ENCODE measurements at places on chromosomes 6 and 20.
A peak's percentile ranks its signal among the peaks of the same experiment; 100 is the strongest.

- no peak for DNase-seq
Measured at GRCh38 chr6:273551-274058, 18.7 kb upstream of the DUSP22 start.

DNA sequence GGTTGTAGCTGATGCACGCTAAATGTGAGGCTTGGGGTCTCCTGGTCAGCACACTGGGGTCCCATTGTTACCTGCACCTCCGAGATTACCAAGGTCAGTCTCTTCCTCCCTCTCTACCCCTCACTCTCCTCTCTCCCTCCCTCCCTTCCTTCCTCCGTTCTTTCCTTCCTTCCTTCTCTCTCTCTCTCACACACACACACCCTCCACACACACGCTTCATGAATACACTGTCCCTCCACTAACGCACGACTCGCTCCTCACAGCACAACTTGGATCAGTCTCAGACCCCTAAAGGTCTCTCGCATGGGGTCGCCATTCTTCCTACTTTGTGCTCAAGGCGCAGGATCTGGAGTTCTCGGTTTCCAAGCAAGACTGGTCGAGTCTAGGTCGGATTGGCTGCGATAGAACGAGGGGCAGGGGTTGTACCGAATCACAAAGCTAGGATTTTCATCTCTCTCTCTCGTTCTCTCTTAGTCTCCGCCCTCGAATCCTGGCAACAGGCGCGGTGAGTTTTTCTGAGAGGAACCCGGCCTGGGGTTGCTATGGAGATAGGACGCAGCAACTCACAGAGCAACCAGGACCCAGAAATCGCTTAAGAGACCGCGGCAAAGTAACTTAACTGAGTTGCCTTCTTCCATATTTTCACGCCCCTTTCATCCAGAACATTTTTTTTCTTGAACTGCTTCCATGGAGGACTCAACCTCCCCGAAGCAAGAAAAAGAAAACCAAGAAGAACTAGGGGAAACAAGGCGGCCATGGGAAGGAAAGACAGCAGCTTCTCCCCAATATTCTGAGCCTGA is at the start of gene RSPH4A:
RSPH4A (plus strand) TSS at position 543 of the 800 bp plus-strand sequence; CDS start at position 688, 145 bp downstream.
- DNase-seq: peak; percentile 94

GRCh38 chr6:28353981-28354676 is 4.4 kb downstream of the ZKSCAN3 start:
- DNase-seq: no peak

DNA sequence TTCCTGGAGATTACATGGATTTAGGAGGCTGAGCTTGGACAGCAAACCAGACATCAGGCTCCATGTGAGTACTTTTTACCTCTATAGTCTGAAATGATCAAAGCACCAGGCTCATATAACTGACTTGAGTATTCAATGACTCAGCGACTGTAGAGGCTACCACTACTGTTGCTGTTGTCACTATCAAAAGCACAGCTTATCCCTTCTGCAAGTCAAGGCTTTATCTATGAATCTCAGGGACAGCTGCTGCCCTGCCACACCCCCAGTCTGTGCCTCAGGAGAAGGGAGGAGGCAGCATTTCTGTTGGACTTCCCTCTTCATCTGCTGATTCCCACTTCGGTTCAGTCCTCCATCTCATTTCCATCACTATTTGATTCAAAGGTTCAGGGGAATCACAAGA is 80.5 kb upstream of the CNR1 start:
- no peak for DNase-seq

DNA sequence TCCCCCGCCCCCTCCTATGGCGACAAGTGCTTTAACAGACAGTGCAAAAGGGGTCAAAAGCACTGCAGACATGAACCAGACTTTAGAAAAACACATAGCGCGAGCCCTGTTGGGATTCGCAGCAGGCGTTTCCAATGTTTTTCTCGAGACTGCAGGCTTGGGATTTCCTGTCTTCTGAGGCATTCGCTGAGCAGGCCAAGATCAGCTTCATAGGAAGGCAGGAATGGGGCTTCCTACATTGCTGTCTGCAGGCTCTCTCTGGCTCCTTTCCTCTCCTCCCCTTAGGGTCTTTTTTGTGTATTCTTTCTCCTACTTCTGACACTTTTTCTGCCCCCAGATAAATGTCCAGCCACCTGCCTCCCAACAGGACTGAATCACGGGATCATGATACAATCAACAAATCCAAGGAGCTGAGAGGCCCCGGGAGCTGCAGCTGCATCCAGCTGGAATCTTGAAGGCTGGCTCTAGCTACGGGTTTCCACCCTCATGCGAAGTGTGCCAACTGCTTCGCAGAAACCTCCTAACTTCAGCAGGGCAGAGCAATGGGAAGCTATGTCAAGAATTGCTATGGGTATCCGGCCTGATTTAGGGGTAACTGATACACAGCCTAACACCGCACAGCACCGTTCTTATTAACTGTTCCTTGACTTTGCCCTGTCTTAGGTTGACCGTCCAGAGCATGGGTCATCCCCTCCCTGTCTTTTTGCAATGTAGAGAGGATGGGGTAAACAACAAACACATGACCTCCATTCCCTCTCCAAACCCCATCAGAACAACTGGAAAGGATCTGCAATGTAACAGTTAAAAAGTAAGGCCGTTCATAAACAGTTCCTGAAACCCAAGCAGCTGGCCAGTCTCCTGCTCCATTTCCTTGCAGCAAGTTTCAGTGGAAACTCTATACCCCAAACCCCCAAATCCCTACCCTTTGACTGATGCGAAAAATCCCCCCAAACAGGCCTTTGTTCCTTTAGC is 31.5 kb downstream of the SNX5 start:
- DNase-seq: peak; percentile 56

DNA sequence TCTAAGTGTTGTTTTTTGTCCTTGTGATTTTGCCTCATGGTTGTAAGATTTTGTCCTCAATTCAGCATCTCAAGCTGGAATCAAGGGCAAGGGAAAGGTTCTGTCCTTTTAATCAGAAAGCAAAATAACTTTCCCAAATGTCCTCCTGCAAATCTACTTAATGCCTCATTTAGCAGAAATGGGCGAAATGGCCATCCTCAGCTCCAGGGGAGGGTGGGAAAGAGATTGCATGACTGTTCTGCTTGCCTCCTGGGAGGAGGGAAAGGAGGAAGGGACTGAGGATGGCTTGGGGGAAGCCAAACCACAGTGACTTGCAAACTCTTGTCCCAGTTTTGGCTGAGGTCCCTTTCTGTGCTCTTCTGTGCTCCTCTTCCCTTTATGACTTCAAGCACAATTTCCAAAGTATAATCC is 43.4 kb downstream of the TNFAIP3 start:
- DNase-seq: peak; percentile 46

GRCh38 chr6:5257400-5257799 is 3.4 kb downstream of the LYRM4 start:
- no peak for DNase-seq

GRCh38 chr6:158514176-158514575 is 45.7 kb upstream of the TMEM181 start:
- DNase-seq: no peak

- no peak for DNase-seq
Measured at GRCh38 chr20:56187534-56188165, 60.9 kb upstream of the MC3R start.

- no peak for DNase-seq
Measured at GRCh38 chr6:5234874-5235273, 25.9 kb downstream of the LYRM4 start.

- DNase-seq: peak; percentile 20
Measured at GRCh38 chr20:62902926-62903615, 23.2 kb downstream of the DIDO1 start.

- no peak for DNase-seq
Measured at GRCh38 chr6:138278326-138278725, 60.0 kb upstream of the PBOV1 start.

- DNase-seq: no peak
Measured at GRCh38 chr6:27321901-27322300, 9.8 kb upstream of the POM121L2 start.

DNA sequence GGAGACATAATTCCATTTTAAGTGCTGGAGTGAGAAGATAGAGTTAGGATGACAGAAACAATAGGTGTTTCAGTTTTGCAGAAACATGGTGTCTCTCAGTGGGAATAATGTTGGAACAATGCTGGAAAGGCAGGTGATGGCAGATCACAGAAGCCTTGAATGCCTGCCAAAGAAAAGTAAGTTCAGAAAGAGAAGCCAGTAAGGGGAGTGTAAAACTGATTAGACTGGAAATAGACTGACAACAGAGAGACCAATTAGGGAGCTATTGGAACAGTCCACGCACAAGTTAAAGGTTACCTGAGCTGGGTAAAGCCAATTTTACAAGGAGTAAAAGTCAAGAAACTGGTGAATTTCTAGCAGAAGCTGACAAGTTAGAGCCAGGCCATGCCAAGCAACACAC is 142.9 kb downstream of the TFAP2A start:
- DNase-seq: no peak

DNA sequence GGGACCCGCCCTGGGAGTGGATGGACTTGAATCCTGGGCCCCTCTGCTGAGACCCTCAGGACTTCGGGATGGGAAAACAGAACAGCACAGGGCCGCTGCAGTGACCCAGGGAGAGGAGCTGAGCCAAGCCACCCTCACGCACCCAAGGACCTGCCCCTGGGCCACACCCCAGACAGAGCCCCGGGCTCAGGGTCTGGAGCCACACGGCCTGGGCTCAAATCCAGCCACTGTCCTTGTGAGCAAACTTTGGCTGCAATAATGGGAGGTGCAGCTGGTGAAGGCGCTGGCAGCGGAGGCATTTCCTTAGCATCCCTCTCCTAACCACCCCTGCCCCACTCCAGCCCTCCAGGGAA is 207.7 kb downstream of the PREX1 start:
- DNase-seq: no peak

DNA sequence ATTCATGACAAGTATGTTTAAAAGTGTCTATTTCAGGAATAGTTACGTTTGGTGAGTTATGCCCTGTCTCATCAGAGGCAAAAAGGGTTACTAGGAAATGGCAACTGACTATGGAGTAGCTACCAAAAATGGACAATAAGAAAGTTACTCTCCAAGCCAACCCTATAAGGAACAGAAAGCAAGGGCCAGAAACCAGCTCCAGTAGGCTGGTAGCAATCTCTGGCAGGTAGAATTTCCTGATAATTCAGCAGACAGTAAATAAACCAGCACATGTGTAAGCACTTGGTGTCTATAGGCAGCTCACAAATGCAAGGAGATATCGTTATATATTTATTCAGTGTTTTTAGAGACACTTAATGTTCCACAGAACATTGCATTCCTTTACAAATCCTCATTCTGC is 20.3 kb downstream of the SOX4 start:
- DNase-seq: no peak

DNA sequence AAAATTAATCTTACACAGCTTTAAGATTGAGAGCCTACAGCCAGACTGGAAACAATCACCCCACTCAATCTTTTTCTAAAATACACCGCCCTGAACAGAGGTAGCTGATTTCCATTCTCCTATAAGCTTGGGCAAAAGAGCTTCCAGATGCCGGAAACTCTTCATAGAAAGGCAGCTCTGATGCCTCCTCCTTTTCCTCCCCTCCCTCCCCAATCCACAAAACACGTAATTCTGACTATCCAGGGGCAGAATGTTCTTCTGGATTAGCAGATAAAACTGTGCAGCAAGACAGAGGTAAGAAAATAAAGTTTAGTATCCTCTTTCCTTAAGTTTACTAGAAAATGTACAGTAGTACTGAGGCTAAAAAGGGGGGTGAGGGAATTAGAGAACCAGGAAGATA is 15.8 kb downstream of the ADNP start:
- DNase-seq: peak; percentile 57

DNA sequence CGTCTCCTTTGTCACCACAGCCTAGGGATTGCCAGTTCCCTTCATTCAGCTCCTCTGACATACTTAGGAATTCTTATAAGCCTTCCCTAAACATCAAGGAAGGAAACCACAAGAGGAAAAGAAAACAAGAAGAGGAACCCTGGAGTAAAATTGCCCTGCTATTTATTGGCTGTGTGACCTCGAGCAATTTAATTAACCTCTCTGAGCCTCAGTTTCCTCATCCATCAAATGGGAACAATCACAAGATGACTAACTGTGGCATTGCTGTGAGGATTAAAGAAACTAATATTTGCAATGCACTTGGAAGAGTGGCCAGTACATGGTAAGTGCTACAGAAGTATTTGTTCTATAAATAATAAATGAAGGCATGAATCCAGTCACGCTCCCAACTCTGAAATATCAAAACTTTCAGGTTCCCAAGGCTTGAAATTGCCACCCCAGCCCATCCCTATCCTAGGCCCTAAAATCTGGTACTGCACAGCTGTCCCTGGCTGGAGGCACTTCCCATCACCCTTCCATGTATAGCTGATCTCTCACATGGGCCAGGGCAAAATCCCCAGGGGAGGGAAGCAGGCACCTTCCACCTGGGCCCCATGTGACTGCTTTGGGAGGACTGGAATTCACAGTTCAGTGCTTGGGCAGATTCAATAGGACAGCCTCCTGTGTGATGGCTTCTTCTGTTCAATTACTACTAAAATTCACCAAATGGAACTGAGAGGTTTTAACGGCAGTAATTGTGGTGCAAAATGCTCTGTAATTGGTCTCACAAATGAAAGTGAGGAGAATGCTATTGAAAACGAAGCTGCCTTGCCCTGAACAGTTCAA is 78.0 kb upstream of the MAFB start:
- DNase-seq: no peak
